Stimulated activated CD4-positive, alpha-beta T cell treated with anti-CD3 and anti-CD28 coated beads, Interleukin-1b, Interleukin-23, amount 100 ng/mL, for 1 hour (primary cell): ENCODE measurements at places on chromosomes 6 and 20.

DNA sequence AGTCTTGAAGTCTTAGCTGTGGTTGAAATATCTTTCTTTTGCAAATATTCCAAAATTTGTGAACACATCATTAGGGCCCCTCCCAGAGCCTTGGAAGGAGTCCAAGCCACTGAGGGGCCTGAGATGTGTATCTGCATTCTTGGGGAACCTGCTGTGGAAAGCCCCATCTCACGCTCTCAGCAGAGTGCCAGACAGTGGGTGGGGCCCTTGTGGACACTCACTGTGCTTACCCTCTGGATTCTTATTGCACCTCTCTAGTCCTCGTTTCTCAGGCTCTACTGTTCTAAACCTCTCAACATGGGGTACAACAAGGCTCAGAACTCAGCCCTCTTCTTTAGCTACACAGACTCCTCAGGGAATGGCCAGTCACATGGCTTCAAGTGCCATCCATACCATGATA, 416.2 kb upstream of the CDH4 start:
- DNase-seq = no peak

- no peak for DNase-seq
Measured at GRCh38 chr6:72963946-72964345, 261.4 kb downstream of the KHDC1L start.

DNA sequence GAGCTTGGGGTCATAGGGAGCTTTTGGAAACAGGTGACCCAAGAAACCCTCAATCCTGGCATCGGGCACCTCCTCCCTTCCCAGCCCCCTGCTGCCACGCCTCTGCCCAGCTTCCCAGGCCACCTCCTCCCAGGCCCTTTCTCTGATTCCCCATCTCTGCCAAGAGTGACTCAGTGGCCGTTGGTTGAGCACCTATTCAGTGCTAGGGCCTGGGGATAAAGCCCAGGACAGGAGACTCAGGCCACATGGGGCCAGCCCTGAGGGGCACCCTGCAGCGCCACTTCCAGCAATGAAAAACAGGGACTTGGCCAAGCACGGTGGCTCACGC, 110.1 kb downstream of the ASXL1 start:
- DNase-seq = no peak

GRCh38 chr6:135170849-135171248, 10.3 kb upstream of the MYB start:
- DNase-seq = no peak

DNA sequence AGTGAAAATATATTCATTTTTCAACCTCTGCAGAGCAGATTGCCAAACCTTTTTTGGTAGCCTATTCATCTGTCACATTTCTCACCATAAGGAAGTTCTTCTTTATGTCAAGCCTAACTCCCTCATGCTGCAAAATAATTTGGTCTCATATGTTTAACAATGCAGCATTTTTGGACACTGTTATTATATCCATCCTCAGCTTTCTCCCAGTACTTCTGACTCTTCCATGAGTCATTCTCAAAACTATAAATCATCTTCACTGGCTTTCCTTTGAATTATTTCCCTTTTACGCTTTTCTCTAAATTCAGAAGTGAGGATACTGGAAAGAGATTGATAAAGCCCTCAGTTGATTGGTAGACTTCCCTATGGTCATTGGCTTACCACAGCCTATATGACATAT, 192.2 kb downstream of the TPBG start:
- DNase-seq = no peak

DNA sequence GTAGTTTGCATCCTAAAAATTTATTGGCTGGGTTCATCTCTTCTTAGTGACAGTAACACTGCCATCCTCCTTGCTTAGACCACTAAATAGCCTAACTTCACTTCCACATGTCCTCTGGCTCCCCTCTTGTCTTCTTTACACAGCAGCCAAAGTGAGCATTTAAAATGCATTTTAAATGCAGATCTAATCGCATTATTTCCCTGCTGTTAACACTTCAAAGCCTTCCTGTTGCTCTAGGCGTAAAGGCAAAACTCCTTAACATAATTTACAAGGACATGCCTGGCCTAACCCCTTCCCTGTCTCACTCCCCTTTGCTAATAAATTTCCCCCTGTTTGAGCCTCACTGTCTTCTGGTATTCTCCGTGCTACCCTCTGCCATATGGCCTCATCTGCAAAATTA, 26.5 kb downstream of the NKAIN2 start:
- DNase-seq = no peak

DNA sequence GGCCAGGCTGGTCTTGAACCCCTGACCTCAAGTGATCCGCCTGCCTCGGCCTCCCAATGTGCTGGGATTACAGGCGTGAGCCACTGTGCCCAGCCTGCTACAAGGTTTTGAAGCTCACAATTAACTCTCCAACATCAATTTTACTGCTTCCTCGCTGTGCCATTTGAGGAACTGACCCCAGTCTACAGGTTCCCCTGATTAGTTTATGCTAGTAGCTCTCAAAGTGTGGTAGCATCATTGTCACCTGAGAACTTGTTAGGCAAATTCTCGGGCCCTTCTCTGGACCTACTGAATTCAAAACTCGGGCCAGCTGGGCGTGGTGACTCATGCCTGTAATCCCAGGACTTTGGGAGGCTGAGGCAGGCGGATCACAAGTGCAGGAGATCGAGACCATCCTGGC, 49.4 kb downstream of the MCUR1 start:
- no peak for DNase-seq

DNA sequence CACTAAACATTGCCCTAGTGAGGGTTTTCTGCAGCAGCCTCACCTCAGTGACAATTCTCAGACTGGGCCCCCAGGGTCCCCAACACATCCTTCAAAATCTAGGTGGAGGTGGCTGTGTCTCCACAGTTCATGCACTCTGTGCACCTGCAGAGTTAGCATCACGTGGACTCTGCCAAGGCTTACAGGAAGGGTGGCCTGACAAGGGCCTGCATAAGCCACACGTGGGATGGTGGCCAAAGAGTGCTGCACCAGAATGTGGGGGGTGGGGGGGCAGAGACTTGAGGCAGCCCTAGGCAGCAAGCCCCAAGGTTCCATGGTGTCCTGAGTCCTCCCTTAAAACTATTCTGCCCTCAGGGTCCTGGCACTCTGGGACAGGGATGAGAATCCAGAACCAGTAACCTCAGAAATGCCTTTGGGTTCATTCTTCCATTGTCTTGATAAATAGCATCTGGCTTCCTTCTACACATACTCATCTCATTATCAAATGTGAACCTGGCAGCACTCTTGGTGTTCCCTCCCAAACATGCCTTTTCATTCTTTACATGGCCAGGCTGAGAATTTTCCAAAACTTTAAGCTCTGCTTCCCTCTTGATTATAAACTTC, 1.6 kb upstream of the SERPINB1 start:
- no peak for DNase-seq

DNA sequence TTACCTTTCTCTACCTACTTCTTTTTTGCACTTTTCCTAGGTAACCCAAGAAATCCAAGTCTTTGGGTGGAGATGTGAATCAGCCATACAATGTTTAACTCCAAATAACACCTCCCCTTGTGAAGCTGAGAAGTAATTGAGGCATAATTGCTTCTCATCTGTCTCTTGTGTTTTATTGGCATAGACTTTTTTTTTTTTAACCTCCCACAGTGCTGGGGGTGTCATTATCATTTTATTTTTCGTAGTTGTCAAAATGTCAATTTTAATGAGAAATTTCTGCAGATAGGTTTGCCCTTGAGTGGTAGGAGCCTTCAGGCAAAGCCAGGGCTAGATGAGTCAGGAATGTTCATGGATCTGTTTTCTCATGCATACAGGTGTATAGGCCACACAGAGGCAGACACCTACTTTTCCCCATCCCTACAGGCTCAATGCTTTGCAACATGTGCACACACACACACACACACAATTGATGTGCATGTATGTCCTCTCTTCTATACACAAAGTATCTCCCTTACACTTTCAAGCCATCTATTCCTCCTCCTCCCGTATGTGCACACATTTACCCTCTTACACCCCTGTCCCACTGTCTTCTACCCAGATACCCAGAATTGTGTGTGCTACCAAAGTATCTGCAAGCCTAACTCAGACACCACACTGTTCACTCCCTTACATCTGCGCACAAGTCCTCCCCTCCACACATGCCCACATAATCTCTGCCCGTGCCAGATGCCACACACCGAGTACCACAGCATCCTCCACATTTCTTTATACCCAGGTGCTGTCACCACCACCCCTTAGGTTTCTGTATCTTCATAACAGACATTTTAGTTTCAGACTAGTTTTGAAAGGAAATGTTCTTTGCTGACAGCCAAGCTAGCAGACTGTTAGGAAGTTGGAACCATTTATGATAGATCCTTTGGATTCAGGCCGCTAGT, 22.0 kb downstream of the RALY start:
- no peak for DNase-seq

DNA sequence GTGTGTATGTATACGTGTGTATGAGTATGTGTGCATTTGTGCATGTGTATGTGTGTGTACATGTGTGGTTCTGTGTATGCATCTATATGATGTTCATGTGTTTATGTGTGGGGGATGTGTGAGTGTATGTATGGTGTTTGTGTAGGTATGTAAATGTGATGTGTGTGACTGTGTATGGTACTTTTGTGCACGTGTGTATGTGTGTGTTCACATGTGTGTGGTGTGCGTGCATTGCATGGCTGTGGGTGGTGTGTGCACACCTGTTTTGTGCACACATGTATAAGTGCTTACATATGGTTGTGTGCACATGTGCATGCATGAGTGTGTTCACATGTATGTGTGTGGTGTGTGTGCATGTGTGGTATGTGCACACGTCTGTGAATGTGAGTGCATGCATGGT, 6.2 kb downstream of the THBS2 start:
- no peak for DNase-seq

DNA sequence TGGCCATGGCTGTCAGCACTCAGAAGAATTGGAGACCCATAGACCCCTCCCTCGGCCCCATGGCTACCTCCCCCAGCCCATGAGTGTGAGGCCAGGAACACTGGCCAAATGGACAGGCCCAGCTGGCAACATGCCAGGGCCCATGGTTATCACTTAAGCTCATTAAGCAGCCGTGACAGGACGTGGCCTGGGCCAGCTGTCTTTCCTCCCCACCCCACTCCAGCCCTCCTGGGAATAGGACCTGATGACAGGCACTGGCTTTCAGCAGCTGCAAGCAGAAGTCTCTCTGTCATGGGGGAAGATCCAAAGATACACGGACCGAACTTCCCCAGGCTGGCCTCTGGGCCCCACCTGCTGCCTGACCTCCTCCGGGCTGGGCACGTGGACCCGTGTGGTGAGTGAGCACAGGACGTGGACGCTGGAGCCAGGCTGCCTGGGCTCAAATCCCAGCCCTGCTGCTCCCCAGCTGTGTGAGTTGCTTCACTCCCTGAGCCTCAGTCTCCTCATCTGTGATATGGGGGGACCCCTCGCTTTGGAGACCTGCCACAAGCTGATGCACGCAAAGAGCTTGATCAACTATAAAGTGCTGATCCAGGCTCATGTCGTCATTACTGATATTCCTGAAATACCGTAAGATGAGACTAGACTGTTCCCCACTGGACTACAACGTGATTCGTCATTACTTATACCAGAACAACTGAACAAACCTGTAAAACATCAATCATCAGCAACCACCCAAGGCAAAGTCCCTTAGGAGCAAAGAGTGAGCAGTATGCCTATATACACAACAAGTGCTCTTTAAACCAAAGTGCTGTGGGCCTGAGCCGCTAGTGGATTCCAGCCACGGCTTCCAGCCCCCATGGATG, 22.0 kb upstream of the VSTM2L start:
- DNase-seq = no peak

DNA sequence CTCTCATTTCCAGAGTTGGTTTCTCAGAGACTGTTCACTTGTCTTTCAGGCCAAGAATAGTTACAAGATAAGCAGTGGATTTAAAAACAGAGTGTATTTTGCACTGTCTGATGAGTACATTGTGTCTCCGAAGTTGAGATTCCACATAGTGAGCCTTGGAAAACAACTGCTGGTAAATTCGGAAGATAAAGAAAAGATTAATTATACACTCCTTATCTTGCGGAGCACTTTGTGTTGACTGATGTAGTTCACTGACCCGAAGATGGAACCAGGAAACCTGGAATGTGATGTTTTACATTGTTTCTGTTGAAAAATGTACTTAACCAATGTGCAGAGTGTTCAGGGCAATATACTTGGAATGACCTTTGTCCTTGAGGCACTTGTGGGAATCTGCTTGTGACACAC, 51.0 kb downstream of the ANKS1A start:
- no peak for DNase-seq

DNA sequence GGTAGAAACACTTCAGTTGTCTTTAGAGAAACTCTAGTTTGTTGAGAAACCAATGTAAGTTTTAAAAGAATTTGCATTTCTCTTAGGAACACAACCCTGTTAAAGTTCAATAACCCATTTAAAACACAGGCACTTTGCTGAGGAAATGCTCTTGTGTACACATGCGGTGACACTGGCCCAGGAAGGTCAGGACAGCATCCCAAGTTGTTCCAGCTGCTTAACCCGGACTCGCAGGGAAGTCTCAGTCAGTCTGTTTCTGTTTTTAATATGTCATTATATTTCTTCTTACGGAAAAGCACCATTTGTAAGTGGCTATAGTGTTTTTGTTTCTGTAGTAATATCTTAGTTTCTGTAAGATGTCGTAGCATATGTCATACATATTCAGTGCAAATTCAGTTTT, 36.9 kb downstream of the RIN2 start:
- no peak for DNase-seq

DNA sequence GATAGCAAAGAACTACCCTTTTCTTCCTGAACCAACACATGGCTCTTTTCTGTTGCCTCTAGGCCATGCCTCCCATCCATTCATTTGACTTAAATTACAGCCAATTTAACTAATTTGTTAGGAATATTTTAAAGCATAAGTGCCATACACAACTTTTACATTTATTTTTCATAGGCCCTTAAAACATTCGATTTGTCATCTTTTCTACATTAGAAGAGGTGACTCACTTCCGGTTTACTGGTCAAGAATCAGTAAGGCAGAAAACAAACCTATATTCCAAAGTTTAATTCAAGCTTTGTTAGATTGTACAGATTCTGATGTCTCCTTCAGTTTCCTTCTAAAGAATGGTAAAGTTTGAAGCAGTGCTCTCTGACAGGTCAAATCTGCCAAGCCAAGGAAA, 344.3 kb downstream of the SAMD5 start:
- DNase-seq = no peak

DNA sequence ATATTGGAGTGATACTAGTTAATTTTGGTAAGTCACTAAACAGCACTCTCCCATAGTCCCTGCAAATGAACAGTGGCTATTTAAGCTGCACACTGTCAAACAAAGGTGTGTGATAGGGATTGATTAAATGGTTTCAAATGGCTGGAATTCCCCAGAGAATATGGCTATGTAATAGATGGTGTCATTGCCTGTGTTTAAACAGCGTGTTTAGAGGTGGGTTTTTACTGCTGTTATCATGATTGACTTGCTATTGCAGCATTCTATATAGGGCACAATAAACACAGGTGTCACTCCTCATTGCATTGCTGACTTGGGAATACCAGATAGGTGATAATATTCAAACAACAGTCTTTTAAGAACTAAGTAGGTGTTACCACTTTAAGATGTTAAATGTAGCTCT, 171.7 kb upstream of the MAN1A1 start:
- DNase-seq = no peak

GRCh38 chr20:16528078-16528477, 45.2 kb downstream of the KIF16B start:
- no peak for DNase-seq

GRCh38 chr6:101758368-101758767, 364.9 kb downstream of the GRIK2 start:
- DNase-seq = no peak
